ENCODE measurements at places on chromosomes 5 and 9.
A peak's percentile ranks its signal among the peaks of the same experiment; 100 is the strongest.

DNA sequence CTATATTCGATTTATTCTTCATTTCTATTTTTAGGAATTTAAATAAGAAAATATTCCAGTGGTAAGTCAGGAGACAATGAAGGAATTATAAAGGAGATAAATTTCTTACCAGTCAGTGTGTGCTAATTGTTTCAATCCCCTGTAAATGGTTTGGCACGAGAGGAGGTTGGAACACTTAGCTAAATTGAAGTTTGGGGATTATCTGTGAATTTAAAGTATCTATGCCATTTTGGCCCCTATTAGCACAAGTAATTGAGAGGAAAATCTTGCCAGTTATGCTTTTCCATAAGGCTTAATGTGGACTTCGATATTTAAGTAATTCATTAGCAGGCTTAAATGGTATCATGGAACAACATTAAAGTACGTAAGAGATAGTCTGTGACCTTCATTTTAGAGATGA lies 860.8 kb downstream of the PTPRD start:
- no peak for DNase-seq

DNA sequence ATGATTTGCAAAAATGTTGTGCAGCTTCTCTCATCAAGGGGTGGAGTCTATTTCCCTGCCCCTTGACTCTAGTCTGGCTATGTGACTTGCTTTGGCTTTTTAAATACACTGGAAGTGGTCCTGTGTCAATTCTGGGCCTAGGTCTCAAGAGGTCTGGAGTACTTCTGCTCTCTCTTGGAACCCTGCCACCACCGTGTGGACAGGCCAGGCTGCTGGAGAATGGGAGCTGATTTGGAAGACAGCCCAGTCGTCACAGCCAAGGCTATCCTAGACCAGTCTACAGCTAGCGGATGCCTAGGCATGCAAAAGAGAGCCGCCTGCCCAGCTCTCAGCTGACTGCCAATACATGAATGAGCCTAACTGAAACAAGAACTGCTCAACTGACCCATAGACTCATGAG lies 56.7 kb upstream of the CLINT1 start:
- DNase-seq = peak; percentile 41

DNA sequence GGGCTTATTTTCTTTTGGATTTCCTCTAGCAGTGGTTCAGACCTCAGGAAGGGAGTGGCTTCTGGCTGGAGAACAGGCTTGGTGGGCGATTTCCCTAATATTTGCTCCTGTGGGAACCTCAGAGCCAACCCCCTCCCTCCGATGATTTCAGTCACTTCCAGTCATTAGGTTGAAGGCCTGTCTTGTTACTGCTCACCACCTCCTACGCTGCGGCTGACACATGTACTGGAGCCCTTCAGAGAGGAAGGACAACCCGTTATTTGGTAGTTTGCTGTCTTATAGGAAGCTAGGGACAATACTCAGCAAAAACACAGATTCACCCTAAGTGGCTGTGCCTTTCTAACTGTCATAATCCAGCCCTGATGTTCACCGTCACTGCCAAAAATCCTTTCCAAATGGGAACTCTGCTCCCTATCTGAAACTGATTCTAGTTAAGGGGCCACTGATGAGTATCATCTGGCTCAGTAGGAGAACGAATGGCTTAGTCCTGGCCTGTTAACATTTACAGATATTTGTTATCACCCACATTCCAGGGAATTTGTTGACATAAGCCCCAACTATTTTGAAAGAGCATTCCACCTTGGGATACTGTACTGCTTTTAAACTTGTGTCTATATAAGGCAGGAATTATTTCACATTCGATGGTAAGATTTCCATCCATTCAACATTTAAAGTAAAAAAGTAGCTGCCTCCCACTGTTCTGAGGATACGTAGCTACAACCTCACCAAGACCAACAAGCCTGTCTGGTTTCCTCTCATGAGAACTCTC lies 29.3 kb upstream of the ANKH start:
- DNase-seq = peak; percentile 71

DNA sequence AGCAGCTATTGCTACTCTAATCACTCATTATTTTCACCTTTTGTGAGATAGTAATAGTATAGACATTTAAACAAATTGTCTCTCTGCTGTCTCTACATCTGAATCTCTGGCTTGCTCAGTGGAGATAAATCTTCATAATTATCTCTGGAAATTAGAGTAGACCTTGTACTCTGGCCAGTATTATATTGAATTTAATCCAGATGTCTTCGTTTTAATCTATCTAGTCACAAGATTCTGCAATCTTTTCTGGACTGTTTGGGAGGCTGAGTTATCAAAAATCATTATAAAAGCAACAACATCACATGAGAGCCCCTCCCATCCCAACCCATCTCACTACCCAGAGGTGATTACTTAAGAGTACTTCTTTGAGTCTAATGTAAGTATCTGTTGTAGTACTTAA lies 19.0 kb downstream of the ARHGAP26 start:
- DNase-seq = no peak

DNA sequence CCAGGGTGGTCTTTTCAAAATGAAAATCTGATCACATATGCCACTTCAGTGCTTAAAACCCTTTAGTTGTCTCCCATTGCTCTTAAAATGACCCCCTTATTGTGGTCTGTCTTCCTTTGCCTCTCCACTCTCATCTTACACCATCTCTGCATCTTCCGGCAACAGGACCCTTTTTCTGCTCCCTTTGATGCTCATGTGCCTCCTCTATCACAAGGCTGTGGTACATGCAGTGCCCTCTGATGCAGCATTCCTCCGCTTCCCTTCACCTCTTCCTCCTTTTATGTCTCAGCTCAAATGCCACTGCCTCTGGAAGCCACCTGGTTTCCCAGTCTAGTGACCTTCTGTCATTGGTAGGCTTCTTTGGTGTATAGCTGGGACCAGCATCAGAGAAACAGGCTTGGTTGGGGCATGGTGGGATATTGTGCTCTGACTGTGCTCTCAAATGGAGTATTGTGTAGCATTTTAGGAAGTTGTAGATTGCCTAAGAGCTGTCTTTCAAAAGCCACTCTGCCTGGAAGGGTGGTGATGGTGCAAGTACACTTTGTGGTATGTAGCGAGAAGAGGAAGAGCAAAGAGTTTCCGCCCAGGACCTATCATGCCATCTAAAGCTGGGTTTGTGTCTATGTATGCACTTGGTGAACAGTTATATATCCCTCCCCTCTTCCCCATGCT lies 28.1 kb downstream of the ARHGAP26 start:
- no peak for DNase-seq

- no peak for DNase-seq
Measured at GRCh38 chr5:146744068-146744745, 134.3 kb downstream of the PPP2R2B start.

GRCh38 chr9:107707428-107707837 lies 217.9 kb upstream of the KLF4 start:
- DNase-seq = peak; percentile 97

DNA sequence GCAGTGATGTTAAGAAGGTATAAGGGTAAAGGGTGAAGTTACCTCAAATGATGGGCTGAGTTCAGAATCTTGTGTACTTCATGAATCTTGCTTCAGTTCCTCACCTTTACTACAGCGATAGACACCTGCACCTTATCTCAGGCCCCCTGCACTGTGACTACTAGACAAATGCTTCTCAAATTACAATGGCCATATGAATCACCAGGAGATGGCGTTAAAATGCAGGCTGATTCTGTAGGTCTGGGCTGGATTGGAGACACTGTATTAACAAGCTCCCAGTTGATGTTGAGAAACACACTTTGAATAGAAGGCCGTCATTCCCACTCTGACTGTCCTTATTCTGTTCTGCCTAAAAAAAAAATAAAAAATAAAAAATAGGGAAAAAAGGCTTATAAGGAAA lies 29.8 kb downstream of the TARS1 start:
- peak; percentile 52 for DNase-seq

- no peak for DNase-seq
Measured at GRCh38 chr9:99436616-99437015, 214.5 kb downstream of the SEC61B start.

- DNase-seq = no peak
Measured at GRCh38 chr9:1014640-1015039, 35.5 kb upstream of the DMRT2 start.

DNA sequence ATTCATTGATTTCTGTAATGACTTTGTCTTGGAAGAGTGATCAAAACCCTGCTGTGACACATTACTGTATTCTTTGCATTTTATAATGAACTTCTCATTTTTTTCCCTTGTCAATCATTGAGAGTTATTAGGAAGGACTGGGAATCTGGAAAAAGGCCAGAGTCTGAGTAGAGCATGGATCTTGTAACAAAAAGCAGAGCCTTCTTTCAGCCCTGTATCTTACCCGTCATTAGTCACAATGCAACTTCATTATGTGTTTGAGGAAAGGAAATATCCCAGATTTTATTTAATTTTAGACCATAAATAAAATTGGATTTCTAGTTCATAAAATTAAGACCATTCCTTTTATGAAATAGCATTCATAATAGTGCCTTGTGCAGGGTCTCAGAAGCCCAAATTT lies 131.4 kb downstream of the ARHGEF28 start:
- no peak for DNase-seq

GRCh38 chr5:17184588-17184987 lies 32.8 kb upstream of the BASP1 start:
- DNase-seq = no peak

DNA sequence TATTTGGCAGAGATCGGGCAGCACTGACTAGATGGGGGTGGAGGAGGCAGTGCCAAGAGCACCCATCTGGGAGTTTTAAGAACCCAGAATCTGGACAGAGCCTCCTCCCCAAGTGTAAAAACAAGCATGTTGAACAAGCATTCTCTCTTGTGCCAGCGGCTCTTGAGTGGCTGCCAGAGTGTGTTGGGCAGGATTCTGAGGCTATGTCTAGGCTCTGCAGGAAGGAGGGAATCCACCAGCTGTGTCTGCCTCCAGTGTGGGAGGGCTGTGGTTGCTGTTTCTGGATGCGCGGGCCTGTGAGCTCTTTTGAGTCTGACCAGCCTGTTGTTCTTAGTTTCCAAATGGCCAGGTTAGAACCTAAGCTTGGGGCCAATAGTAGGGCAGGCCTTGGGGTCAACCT lies 39.8 kb downstream of the HMCN2 start:
- DNase-seq = no peak

DNA sequence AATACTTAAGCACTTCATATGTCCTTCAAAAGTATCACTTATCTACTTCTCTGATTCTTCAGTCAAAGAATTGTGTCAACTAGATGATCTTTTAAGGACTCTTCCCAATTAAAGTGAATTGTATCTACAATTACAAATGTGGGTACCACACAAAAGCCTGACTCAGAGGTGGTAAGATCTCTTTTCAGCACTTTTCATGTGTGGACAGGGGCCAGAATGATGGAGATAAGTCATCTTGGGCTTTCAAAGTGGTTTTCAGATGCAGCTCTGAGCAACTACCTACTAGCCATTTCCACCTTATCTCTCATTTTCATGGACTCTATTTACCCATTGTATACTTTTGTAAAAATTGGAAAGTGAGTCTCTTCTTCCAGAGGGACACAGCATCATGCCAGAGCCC lies 8.4 kb downstream of the COX7C start:
- no peak for DNase-seq

- no peak for DNase-seq
Measured at GRCh38 chr5:55141945-55142690, 17.9 kb upstream of the GPX8 start.

GRCh38 chr9:136225366-136225747 lies 20.3 kb downstream of the QSOX2 start:
- no peak for DNase-seq

DNA sequence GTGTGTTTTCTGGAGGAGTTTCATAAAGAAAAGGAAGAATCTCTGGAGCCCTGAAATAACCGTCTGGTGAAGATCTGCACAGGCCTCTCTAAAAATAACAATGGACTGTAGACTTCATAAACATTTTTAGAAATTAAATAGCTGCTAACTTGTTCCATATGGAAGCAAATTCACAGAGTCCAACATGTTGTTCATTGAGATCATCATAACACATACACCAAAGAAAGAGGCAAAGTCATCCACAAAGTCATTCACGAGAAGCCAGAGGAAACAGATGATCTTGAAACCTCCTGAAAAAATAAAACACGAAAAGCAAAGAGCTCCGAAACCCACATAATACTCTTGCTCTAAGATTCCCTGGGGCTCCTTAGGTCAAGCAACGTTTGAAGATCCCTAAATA lies 347.8 kb downstream of the EFNA5 start:
- no peak for DNase-seq

GRCh38 chr9:107738789-107739188 lies 249.2 kb upstream of the KLF4 start:
- peak; percentile 27 for DNase-seq

GRCh38 chr5:159227452-159227851 lies 18.1 kb upstream of the RNF145 start:
- no peak for DNase-seq

- DNase-seq = peak; percentile 77
Measured at GRCh38 chr5:127386557-127386956, 96.0 kb downstream of the MEGF10 start.
